ENCODE measurements at places on chromosomes 6 and 20. TPM values are rescaled to one million over a fixed set of nuclear protein-coding genes. Genes with fewer than 3 reads are reported as not detected.

THBS2 gene
- 0.10 TPM for polyA plus RNA-seq

FOXA2 gene
- not detected for polyA plus RNA-seq

SLC13A3 gene
- 2.1 TPM for polyA plus RNA-seq

PRL gene
- not detected for polyA plus RNA-seq

TRIM40 gene
- polyA plus RNA-seq, result not detected

ITPA gene
- polyA plus RNA-seq, result 54.5 TPM

RIPPLY2 gene
- 1.2 TPM for polyA plus RNA-seq

DNA sequence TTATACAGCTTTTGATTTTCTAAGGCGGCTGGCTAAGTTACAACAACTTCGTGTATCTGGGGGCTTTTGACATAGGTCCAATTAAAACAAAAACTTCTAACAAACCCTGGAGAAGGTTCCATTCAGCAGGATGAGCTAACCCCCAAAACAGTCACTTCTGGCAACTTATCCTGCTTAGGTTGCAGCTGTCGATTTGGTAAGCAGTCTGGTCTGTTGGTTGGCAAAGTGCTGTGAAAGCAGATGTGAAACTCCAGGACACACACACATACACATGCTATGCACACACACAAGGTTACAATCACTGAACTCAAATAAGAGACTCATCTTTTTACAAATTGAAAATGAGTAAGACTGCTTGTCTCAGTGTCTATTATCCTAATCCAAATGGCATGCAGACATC lies 119.0 kb upstream of the STMND1 start:
- DNase-seq, result no peak
- H3K36me3 ChIP-seq, result no peaks in the 10 kb centered on the region
- H3K27ac ChIP-seq, result no peak overlapping the region

- H3K4me1 ChIP-seq, result no peaks in the 10 kb centered on the region
- no peaks in the 10 kb centered on the region for H3K36me3 ChIP-seq
- H3K4me3 ChIP-seq, result no peak overlapping the region
- no peak for DNase-seq
- H3K27ac ChIP-seq, result no peak overlapping the region
Measured at GRCh38 chr20:8764344-8764962, 304.4 kb upstream of the PLCB4 start.

DNA sequence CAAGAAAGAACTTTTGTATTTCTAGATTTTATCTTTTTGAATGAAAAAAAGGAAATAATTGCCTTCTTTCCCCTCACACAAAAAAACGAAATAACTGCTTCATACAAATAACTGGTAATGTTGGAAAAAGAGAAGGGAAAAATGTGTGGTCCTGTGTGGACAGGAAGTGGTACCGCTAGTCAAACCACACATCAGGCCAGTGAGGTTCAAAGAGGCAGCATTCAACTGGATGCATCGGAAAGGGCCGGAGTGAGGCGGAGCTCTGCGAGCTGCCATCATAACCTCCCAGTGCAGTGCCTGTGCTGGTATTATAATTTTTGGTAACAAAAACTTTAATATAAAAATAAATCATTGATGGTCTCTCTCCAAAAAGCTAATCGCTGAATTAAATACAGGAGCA lies 111.2 kb downstream of the IRF4 start:
- no peaks in the 10 kb centered on the region for H3K4me1 ChIP-seq
- H3K27me3 ChIP-seq, result no peaks in the 10 kb centered on the region
- no peak overlapping the region for H3K4me3 ChIP-seq
- DNase-seq, result no peak
- H3K27ac ChIP-seq, result no peak overlapping the region

- no peaks in the 10 kb centered on the region for H3K36me3 ChIP-seq
- H3K27me3 ChIP-seq, result no peaks in the 10 kb centered on the region
- no peak for DNase-seq
- H3K4me1 ChIP-seq, result no peaks in the 10 kb centered on the region
Measured at GRCh38 chr20:44827401-44827800, 17.1 kb upstream of the RIMS4 start.

DNA sequence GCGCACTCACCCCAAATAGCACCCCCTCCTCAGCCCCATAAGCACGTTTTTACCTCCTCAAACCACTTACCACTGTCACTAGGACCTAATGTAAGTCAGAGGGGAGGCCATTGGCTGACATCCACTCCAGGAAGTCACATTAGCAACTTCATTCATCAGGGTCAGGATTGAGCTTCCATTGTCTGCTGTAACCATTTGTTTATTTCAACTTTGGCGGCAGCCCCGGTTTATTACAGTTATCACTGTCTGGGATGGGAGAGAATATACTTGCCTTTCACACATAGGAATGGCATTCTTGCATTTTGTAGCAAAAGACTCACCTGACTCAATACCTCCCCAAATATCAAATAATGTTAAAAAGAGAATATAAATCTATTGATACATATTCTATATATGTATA lies 38.3 kb downstream of the MAFB start:
- H3K27ac ChIP-seq, result no peak overlapping the region
- no peaks in the 10 kb centered on the region for H3K4me1 ChIP-seq
- H3K36me3 ChIP-seq, result no peaks in the 10 kb centered on the region
- no peaks in the 10 kb centered on the region for H3K27me3 ChIP-seq
- H3K4me3 ChIP-seq, result no peak overlapping the region
- peak; percentile 30 for DNase-seq

DNA sequence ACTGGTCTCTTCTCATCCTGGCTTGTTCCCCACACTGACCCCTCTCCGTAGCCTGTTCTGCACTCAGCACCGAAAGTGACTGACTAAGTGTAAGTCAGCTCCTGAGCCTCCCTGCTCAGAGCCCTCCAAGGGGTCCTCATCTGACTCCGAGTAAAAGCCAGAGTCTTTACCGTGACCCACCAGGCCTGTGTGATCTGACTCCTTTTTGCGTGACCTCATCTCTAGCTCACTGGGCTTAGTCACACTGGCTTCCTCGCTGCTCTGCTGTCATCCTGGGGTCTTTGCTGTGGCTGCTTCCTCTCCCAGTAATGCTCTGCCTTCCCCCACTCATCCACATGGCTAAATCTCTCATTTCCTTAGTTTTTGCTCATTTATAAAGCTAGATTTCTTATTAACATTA lies 116.6 kb downstream of the PLCB4 start:
- no peaks in the 10 kb centered on the region for H3K27me3 ChIP-seq
- no peak overlapping the region for H3K27ac ChIP-seq
- no peak overlapping the region for H3K4me3 ChIP-seq
- no peaks in the 10 kb centered on the region for H3K36me3 ChIP-seq
- H3K4me1 ChIP-seq, result no peaks in the 10 kb centered on the region

GRCh38 chr6:120262354-120262753 lies 912.8 kb upstream of the MAN1A1 start:
- H3K4me1 ChIP-seq, result no peaks in the 10 kb centered on the region
- no peak for DNase-seq
- H3K27ac ChIP-seq, result no peak overlapping the region

- H3K36me3 ChIP-seq, result no peaks in the 10 kb centered on the region
- H3K27me3 ChIP-seq, result peaks cover 11% of the 10 kb centered on the region
- no peak for DNase-seq
Measured at GRCh38 chr20:888057-888456, 28.1 kb downstream of the ANGPT4 start.

GRCh38 chr6:33730611-33731010 lies 16.1 kb downstream of the IP6K3 start:
- no peak overlapping the region for H3K4me3 ChIP-seq
- no peak for DNase-seq
- no peak overlapping the region for H3K27ac ChIP-seq
- no peaks in the 10 kb centered on the region for H3K36me3 ChIP-seq
- H3K27me3 ChIP-seq, result no peaks in the 10 kb centered on the region

DNA sequence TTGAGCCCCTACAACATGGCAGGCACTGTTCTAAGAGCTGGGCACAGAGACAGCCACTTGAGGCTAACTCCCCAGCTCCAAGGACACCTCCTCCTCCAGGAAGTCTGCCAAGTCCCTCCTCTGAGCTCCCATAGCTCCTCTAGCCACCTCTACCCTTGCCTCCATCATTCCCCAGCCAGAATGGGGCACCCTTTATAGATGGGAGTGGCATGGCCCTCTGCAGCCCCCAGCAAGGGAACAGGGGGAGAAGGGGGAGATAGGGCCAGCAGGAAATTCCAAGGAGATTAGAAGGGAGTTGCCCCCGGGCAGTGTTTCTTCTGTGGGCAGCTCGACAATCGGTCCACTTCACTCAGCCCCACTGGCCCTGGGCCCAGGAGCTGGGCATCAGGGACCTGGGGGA lies 19.7 kb upstream of the TLDC2 start:
- no peaks in the 10 kb centered on the region for H3K27me3 ChIP-seq
- no peak overlapping the region for H3K4me3 ChIP-seq
- H3K36me3 ChIP-seq, result no peaks in the 10 kb centered on the region
- DNase-seq, result no peak
- peaks cover 19% of the 10 kb centered on the region for H3K4me1 ChIP-seq
- H3K27ac ChIP-seq, result no peak overlapping the region

GRCh38 chr6:53920881-53921280 lies 126.1 kb downstream of the LRRC1 start:
- H3K27ac ChIP-seq, result no peak overlapping the region
- DNase-seq, result no peak
- no peak overlapping the region for H3K4me3 ChIP-seq
- H3K36me3 ChIP-seq, result no peaks in the 10 kb centered on the region
- H3K27me3 ChIP-seq, result no peaks in the 10 kb centered on the region
- no peaks in the 10 kb centered on the region for H3K4me1 ChIP-seq

GRCh38 chr6:169216830-169217229 lies 36.8 kb downstream of the THBS2 start:
- no peaks in the 10 kb centered on the region for H3K36me3 ChIP-seq
- H3K4me3 ChIP-seq, result no peak overlapping the region
- no peaks in the 10 kb centered on the region for H3K27me3 ChIP-seq
- peaks cover 3% of the 10 kb centered on the region for H3K4me1 ChIP-seq
- no peak for DNase-seq
